ENCODE measurements at places on chromosomes 12 and 14.

GRCh38 chr12:108928695-108929094 is 48.8 kb downstream of the DAO start:
- no peak for DNase-seq

DNA sequence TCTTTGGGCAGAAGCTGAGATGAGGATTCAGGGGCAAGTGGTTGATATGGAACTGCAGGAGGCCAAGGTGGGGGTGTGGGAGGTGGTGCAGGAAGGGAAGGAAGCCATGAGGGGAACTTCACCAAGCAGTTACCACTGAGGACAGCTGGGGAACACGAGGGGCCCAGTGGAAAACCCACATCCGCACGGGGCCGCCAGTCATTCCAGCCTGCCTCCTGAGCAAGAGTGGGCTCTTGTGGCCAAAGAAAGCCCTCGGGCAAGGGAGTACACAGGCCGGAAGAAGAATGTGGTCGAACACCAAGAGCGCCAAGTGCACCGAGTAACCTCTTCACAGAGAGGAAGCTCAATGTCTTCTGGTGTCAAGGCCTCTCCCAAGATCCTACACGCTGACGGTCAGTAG is 252.2 kb upstream of the FOXN3 start:
- DNase-seq = no peak

DNA sequence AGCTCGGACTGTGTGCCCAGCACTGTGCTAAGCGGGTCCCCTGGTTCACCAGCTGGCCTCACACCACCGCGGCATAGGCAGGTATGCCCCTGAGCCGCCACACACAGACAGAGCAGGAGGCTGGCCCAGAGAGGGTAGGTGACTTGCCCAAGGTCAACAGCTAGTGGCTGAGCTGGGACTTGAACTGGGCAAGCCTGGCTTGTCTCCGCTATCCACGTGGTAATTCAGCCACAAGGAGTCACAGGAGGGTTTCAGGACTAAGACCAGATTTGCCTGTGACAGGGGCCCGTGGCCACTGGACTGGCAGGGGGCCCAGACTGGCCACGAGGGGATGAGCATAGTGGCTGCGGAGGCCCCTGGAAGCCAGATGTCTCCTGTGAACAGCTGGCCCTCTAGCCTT is 47.7 kb downstream of the NCOR2 start:
- no peak for DNase-seq

DNA sequence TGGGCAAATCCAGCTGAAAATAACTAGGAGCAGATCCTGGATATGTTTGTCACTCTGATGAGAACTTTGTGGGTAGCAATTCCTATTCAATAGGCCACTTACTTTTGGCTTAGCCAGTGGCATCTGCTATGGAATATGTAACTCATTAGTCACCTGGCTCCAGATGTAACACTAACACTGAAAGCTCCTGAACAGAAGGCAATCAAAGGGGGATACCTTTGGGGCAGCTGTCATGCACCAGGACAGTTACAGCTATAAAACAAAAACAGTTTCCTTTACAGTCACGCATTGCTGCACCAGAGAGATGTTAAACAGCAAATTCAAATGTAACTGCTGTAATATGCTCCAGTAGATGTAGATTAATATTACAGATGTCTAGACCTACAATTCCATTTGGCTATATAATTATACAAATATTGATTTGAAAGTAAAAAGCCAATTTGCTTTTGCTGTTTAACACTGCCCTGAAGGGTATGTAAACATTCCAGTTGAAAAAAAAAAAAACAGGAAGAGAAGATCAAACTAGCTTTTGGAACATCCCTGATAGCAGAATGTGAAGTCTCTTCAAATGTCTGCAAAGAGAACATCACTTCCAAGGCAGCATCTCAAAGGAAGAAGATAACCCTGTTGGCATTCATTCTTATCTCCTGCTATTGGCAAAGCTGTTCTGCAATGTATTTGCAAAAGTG is 18.4 kb downstream of the RACGAP1 start:
- no peak for DNase-seq

DNA sequence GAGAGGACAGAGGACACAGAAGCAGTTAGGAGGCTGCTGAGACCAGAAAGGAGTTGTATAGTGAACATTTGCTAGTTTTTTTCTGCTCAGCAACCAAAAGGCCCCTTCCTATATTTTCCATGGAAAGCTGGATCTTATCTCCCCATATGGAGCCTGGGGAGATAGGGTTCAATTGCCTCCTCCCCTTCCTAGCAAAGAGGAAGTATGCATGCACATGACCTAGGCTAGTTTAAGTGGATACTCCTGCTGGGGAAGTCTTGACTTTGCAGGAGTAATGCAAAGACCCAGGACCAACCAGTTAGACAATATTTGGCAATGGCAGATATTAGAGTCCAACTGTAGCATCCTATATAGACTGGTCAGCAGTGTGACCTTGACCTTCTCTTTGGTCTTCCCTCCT is 15.1 kb downstream of the CHD8 start:
- DNase-seq = no peak

DNA sequence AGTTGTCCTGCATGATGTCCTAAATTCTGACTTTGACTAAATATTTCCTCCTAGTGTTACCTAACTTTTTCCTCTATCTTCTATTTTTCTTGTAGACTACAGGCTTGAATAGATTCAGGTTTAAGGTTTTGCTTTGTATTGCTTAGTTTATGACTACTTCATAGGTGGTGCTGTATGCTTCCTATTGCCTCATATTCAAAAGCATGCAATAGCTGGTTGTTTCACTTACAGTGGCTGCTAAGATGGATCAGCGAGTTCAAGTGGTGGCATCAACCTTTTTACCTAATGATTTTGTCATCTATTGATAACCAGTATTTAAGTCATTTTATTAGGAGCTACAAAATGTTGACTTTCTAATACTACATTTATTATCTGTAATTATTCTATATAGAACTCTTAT is 36.3 kb upstream of the BICD1 start:
- DNase-seq = no peak

- no peak for DNase-seq
Observed at GRCh38 chr12:54502485-54502884, 4.9 kb downstream of the NCKAP1L start.

GRCh38 chr12:110073049-110073831 is 24.9 kb upstream of the C12orf76 start:
- DNase-seq = no peak

DNA sequence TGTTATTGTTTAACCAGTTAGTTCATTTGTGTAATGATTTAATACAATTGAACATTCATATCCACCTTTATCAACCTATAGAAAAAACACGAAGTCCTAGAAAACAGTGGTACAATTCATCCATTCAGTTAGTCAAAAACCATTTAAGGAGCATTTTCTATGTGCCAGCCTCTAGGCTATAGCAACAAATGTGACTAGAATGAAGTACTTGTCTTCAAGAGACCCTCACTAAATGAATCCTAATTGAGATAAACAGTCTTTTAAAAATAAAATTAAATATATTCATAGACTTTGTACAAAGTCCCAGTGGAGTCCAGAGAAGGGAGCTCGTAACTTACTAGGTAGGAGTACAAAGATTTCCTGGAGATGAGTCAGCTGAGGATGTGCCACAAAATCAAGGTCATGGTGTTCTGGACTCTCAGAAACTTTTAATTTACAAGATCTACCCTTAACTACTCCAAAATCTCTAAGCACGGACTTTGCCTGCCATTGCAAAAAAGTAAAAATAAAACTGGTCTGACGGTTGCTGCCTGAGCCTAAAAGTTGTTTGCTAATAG is 430.7 kb upstream of the DCN start:
- DNase-seq = no peak

DNA sequence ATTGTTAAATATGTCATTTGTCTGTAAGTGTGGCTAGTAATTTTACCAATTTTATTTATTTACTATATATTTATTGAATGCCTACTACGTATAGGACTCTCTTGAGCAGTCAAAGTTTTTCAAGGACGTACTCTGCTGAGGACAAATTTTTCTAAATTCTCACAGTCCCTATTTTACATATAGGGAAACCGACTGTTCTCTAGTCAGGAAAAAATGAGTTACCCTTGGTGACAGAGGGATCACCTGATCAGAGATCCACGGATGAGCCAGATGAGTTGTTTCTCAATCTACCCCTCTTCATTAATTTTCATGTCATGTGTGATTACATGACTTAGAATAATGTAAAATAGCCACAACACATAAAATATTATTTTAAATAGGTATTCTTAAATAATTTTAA is 96.2 kb upstream of the SLC38A2 start:
- DNase-seq = no peak

- DNase-seq = no peak
Observed at GRCh38 chr12:109763201-109763841, 49.7 kb downstream of the FAM222A start.

DNA sequence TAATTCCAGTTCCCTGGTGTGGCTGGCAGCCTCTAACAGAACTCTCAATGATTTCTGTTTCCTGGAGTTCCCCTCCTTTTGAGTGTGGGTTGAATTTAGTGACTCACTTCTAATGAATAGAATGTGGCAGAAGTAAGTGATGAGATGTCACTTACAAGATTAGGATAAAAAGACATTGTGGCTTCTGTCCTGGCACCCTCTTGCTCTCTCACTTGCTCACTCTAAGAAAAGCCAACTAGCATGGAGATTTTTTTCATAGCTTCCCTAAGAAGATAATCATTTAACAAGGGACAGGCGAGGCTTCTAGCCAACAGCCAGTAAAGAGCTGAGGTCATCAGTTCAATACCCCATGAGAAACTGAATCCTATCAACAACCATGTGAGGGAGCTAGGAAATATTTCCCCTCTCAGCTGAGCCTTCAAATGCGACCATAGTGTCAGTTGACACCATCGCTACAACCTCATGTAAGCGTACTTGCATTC is 156.7 kb downstream of the TMTC3 start:
- DNase-seq = no peak

DNA sequence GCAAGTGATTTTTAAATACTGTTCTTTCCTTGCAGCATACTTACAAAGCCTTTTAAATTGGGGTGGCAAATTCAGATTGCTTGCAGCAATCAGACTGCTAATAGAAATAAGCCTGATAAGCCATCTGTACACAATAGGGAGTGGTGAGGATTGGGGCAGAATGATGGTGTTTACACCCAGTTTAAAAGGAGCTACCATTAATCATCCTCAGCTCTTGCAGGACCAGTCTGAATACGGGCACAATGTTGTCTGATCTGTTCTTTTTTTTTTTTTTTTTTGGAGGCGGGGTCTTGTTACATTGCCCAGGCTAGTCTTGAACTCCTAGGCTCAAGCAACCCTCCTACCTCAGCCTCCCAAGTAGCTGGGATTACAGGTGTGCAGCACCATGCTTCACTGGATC is 50.1 kb upstream of the REP15 start:
- DNase-seq = no peak

DNA sequence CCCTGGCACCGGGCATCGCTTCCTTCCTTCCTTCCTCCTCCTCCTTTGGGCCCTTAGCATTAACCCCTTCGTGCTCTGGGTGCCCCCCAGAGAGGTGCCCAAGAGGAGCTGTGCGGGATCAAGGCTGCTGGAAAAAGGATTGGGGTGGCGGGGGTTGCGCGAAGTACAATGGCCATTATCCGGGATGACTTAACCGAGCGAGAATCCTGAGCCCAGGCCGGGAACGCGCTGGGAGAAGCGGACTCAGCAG is 2.8 kb downstream of the DHH start:
- no peak for DNase-seq

DNA sequence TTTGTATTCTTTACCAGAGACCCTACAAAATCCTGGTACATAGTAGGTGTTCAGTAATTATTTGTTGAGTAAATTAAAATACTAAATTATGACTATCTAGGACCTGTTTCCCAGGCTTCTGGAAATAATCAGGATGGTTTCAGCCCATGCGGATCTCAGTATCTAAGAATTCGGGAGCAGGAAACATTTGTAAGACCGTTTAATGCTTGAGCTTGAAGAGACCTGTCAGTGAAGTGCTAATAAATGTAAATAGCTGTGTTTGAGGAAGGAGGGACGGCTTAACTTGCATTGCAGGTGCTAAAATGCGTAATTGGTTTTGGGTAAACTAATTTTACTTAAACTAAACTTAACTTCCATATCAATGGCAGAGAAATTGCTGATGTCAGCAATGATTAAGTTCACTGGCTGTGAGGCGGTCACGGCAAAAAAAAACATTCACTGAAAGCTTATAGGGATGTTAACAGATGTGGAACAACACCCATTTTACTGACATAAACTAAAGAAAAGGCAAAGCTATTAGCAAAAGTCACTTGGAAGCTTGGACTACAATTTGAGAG is 28.6 kb upstream of the AEBP2 start:
- DNase-seq = no peak

DNA sequence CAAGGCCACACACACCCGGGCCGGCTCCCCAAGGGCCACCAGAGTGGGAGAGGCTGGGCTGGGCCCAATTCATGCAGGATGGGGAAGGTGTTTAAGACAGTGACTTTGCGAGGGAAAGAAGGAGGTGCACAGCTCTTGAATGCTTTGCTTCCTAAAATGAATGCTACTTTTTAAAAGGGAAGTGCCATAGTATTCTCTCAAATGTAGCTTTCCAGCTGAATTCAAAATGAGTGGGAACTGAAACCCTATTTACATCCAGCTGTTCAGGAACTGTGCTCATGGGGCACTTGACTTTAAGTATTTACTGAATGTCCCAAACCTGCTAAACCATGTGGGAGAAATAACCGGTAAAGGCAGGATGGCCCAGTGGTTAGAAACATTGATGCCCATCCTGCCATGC is 7.6 kb downstream of the ITPK1 start:
- no peak for DNase-seq

DNA sequence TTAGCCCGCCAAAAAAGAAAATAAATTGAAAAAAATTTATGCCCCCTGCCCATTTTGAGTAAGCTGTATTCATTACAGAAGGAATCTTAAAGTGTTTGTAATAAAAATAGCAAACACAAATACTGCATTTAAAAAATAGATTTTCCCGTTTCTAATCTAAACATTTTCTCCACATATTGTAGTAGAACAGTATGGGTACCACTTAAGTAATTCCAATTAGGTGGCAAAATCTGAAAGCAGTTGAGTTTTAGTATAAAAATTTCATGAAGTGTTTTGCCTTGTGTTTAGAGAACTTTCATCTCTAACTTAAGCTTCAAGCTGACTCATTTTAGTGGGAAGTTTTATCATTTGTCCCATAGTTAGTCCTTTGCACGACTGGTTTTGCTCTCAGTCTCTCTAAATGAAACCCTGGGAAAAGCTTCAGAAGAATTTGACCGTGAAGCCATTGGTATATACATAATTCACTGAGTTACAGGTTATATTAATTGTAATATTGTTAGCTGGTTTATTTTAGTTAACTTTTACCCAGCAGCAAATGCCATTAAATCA is 214.6 kb downstream of the ERC1 start:
- no peak for DNase-seq

DNA sequence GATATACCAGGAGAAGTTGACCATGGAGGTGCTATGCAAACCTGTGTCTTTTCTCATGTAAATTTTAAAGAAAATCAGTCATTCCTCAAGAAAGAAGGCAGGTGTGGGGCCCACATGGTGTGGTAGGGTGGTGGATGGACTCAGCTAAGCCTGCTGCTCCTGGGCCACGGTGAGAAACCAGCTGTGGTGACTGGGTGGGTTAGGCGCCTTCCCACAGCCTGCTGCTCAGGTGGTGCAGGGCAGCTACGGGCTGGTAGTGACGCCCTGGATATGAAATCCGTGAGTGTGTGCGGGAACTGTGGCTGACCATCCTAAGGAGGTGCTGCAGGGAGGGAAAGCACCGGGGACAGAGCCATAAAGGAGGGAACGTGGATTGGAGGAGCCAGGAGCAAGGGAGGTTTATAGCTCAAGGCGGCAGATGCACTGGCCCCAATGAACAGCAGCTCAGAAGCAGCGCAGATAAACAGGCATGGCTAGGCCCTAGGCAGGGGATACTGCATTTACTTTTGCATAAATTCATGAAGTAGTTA is 408.8 kb downstream of the FUT8 start:
- no peak for DNase-seq

Measured in stimulated activated CD8-positive, alpha-beta memory T cell treated with anti-CD3 and anti-CD28 coated beads, Interleukin-7, amount 100 ng/mL, for 1 hour (primary cell).